ENCODE measurements at places on chromosomes 13 and 19.

DNA sequence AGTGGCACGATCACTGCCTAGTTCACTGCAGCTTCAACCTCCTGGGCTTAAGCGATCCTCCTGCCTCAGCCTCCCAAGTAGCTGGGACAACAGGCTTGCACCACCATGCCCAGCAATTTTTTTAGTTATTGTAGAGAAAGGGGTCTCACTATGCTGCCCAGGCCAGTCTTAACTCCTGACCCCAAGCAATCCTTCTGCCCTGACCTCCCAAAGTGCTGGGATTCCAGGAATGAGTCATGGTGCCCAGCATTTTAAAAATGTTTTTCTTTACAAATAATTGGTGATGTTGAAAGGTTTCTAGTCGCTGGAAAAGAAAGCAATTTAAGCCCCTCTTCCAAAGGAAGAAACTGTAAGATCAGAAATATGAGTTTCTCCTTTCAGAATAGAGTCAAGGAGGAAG lies 19.4 kb downstream of the DYRK1B start:
- no peak for ATAC-seq

GRCh38 chr13:27428160-27428559 lies 3.7 kb downstream of the GTF3A start:
- no peak for ATAC-seq

- ATAC-seq = no peak
Observed at GRCh38 chr13:34779171-34779570, 162.9 kb upstream of the NBEA start.

DNA sequence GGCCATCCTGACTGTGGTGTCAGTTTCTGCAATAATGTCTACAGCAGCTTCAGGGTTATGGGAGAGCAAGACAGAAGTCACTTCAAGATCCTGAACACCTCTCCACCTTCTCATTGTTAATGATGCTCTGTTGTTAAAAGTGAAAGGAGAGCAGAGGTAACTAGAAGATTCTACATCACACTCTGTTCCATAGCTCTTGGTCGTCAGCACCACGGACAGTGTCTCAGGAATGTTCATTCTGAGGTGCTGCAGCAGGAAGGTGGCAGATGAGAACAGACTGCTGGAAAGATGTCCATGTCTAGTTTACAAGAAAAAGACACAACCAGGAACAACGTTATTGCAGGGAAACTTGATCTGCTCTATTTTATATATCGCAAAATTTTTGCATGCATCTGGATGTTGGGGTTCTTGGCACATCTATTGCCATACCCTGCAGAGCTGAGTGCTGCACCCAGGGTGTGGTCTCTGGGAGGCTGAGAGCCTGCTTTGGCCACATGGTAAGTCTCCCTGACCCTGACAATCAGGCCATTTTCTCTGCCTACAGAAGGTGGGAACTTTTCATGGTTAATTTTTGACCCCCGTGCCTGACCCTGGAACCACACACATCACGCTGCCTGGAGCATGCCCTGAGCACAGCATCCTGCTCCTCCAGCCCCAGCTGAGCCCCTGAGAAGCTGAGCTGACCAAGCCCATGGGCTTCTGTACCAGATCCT lies 12.7 kb downstream of the CEACAM21 start:
- ATAC-seq = no peak

DNA sequence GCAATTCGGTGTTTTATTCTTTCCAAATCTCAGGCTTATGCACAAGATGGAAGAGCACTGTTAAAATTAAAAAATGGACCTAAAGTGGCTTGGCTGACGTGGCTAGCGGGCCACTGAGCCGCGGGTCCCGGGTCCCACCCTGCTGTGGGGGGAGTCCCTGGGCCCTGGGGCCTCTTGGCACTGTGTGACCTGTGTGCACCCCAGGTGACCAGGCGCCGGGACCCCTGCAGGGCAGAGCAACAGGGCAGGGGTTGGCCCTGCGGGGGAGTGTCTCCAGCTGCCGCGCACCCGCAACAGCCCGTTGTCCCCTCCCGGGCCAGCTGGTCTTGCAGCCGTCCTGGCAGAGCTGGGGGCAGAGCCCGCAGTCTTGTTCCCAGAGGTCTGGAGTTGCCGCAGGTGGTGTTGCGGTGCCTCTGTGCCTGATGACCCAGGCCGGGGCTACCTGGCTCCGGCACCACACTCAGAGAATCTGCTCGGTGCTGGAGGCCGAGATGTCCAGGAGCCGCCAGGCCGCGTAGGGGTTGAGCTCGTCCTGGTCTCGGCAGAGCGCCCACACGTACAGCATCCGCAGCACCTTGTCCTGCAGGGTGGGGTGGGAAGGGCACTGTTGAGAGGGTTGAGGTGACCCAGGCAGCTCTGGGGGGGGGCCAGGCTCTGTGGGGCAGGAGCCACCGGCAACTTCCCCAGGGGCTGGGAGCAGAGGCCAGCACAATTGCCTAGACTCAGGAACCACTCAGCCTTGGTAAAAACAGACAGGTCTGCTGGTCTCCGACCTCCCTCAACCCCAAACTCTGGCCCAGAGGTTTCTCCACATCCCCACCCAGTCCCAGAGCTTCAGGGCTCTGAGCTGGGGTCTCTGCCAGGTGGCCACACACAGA lies 1.0 kb upstream of the CTXN1 start:
- no peak for ATAC-seq

DNA sequence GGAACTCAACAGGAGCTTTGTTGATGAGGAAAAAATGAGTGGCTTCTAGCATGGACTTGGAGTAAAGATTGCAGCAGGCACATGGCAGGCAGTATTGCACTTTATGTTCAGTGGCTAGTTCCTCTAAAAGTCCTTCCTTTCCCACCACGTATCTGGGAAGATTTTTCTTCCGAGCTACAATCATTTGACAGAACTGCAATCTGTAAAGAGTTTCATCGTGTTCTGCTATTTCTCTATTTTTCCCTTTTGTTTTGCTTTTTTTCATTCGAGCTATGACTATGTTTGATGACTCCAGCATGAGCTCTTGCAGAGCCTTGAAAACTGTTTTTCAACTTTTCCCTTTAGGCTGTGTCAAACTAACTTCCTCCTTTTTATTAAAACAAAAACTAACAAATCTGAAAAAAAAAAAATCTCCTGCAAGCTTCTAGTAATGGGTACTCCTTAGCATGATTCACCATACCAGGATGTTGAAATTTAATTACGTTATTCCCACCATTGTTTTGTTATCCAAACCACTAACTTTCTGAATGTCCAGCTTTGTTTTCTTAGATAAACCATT lies 12.3 kb downstream of the CLDN10 start:
- ATAC-seq = no peak

GRCh38 chr13:30429721-30430694 lies 7.7 kb downstream of the UBE2L5 start:
- ATAC-seq = peak; percentile 98

GRCh38 chr19:1466461-1467214 lies 12.4 kb downstream of the C19orf25 start:
- no peak for ATAC-seq

DNA sequence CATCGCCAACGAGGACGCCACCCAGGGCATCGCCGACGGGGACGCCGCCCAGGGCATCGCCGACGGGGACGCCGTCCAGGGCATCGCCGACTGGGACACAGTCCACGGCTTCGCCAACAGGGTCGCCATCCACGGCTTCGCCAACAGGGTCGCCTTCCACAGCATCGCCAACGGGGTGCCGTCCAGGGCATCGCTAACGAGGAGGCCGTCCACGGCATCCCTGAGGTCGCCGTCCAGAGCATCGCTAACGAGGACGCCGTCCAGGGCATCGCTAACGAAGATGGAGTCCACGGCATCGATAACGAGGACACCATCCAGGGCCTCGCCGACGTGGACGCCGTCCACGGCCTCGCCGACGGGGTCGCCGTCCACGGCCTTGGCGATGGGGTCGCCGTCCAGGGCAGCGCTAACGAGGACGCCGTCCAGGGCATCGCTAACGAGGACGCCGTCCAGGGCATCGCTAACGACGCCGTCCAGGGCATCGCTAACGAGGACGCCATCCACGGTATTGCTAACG lies 947.8 kb downstream of the TUBA3C start:
- no peak for ATAC-seq

DNA sequence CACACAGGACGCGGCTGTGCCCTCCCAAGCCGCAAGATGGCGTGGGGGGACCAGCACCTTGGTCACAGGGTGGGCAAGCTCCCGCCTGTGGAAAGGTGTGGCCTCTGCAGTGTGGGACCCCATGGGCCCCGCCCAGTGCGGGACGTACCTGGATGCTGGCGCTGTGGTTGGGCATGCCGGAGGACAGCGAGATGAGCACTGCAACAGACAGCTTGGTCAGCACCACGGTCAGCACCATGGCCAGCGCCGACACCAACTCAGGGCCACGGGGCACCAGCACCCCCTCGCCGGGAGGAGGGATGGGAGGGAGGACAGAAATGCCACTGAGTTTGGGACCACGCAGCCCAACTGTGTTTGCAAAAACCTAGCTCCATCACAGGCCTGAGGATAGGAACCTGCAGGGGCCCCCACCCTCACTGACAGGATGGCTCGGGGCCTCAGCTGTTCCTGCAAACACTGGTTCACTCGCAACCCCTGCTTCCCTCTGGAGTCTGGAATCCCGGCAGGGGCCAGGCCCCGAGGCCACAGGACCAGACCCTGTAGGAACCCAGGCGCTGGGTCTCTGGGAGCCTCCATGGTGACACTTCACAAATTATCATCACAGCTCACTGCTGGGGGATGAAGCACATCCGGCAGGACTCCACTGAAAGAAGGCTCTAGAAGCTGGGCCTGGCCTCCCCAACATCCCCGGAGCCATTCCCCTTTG lies 27.1 kb downstream of the IZUMO4 start:
- no peak for ATAC-seq

Measured in activated CD4-positive, CD25-positive, alpha-beta regulatory T cell treated with anti-CD3 and anti-CD28 coated beads, Interleukin-2, amount 50 U/mL, for 24 hours (primary cell).